ENCODE measurements at places on chromosomes 12 and 14. TPM values are rescaled to one million over a fixed set of nuclear protein-coding genes. Genes with fewer than 3 reads are reported as not detected.

TMEM132D gene
- not detected for total RNA-seq

DNAJC22 gene
- 0.70 TPM for total RNA-seq

COQ10A gene
- 86.8 TPM for total RNA-seq

FSCB gene
- not detected for total RNA-seq

SIX6 gene
- not detected for total RNA-seq

SAMD4A gene
- total RNA-seq, result 252 TPM

CDK4 gene
- 46.3 TPM for total RNA-seq

SLC38A6 gene
- 4.1 TPM for total RNA-seq

PLD4 gene
- 0.51 TPM for total RNA-seq

NAV3 gene
- total RNA-seq, result 2.9 TPM

LRCOL1 gene
- total RNA-seq, result not detected

NT5DC3 gene
- total RNA-seq, result 4.7 TPM

FOXN4 gene
- not detected for total RNA-seq

SRSF9 gene
- 38.6 TPM for total RNA-seq

PWP1 gene
- 13.5 TPM for total RNA-seq
